ENCODE measurements at places on chromosomes 3 and 15. TPM values are rescaled to one million over a fixed set of nuclear protein-coding genes. Genes with fewer than 3 reads are reported as not detected.

DNA sequence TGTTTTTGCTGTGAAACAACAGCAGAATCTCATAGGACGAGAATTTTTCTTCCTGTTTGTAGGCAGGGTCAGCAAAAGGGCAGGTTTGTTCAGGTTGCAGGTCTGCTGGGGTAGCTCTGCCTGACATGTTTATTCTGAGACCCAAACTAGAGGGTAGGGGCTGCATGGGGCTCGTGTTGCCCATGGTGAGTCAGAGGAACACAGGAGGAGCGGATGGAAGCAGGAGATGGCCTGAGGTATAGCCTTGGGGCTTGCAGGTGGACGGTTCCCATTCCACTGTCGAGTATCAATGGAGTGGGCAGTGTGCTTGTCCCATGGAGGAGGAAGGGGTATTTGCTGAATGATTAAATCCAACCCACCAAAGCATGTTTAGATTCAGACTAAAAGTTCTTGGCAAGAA is 138.9 kb downstream of the APBA2 start:
- no peak for DNase-seq

DNA sequence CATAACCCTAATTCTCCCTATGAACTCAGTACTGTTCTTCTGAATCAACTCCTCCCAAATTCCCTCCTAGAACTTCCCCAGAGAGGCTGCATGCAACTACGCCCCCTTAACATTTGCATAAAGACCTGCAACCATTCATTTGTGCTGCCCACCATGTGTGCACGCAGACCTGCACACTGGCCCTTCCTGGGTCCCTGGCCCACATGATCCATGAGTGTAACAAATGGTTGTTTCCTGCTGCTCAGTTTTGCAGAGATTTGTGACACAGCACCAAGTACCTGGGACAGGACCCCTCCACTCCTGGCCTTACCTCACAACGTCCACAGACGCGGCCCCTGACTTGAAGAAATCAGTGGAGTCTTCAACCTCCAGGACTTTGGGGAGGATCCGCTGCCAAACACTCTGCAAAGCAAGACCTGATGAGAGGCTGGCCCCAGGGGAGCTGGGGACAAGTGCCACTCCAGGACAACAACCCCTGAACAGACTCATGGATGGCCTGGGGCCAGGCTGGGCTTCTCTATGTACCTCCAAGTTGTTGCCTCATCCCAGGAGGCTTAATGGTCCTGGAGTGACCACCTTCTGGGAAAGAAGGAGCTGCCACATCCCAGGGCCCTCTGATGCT is 33.8 kb downstream of the ALDH1L1 start:
- no peak for DNase-seq

TRPM1 gene
- not detected for total RNA-seq

OR5K2 gene
- not detected for total RNA-seq

- DNase-seq, result no peak
Measured at GRCh38 chr15:82848241-82848993, 39.0 kb downstream of the WHAMM start.

GRCh38 chr15:38148471-38148870 is 104.2 kb upstream of the SPRED1 start:
- DNase-seq, result no peak

DNA sequence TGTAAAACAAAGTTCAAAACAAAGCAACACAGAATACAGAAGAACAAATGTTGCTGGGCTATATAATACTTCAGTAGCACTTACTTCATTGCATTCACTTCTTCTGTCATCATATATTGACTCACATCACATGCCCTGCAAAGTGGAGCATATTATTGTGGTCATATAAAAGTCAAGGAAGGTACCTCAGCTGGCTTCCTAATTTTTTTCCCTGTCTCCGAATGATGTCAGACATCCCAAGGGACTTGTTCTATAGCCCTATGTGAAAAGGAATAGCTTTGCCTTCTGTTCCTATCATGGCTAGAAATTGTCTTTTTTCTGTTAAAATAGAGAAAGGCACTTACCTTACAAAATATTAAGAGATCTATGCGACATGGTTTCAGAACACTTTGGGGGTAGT is 109.4 kb downstream of the LRTM1 start:
- DNase-seq, result no peak

ZNF385D gene
- total RNA-seq, result 0.43 TPM

- DNase-seq, result no peak
Measured at GRCh38 chr3:59245300-59245858, 195.6 kb upstream of the CFAP20DC start.

- no peak for DNase-seq
Measured at GRCh38 chr3:64992530-64993285, 304.9 kb upstream of the ADAMTS9 start.

DNA sequence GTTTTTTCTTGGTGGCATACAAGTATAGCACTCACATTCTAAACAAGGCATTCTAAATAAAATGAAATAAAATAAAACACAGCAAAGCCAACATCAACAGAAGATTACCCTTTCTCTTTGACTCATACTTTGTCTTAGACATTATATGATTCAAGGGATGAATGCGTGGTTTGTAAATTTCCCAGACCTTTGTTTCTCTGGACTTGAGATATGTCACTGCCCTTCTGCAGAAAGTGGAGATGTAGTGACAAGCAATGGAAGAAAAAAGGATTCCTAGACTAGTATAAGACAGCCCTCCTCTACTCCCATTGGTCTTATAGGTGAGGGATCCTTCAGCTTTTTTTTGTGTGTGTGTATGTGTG is 22.4 kb downstream of the NANOGP8 start:
- no peak for DNase-seq

DNA sequence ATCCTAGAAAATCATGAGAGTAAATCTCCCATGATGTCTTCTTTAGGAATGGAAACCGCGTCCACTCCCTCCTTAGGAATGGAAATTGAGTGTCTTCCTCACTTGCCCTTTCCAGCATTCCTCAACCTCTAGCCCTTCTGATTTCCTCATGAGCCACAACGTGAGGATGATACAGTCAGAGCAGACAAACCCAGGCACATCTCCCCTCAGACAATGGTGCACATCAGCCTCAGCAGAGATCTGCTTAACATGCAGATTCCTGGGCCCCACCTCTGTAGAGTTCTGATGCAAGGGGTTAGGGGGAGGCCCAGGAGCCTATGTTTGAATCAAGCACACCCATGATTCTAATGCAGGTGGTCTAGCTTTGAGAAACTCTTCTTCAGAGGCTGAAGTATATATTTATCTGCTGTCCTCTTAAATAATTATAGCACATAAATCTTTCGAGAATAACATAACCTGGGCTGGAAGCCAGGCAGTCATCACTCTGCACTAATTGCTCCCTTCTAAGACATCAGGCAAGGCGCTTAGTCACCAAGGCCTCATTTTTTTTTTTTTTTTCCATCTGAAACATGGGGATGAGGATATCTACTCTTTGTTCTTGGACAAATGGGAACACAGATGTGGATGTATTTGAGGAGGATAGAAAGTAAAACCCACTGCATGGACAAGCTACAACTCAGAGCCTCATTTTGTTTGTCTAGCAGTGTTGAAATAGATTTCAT is 81.7 kb downstream of the PRICKLE2 start:
- DNase-seq, result no peak

GRCh38 chr3:44252332-44252959 is 10.8 kb downstream of the TOPAZ1 start:
- no peak for DNase-seq

DNA sequence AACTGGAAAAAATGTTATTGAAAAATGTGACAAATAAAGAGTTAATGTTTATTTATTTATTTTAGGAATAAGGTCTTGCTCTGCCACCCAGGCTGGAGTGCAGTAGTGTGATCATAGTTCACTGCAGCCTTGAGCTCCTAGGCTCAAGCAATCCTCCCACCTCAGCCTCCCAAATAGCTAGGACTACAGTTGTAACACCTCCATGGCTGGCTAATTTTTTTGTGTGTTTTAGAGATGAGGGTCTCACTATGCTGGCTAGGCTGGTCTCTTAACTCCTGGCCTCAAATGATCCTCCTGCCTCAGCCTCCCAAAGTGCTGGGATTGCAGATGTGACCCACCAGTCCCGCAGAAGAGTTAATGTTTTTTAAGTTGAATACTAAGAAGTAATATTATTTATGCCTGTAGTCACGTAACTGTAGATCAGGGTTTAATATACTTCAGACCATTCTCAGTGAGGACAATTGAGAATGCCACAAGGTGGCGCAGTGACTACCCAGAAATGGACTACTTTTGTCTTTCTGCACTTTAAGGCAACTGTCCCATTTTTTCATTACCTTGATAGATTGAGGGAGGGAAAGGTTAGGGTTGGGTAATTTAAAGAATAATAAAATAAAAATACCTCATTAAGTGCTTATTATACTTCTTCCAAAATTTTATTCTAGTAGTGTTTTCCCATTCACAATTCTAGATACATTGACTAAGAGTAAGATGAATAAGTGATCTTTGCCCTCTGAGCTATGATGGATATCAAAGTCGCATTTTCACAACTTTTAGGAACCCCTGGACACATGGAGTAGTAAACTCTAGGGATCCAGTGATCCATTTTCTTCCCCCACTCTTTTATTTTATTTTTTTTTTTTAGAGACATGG is 6.0 kb downstream of the MUC13 start:
- no peak for DNase-seq

GABRR3 gene
- not detected for total RNA-seq

DNA sequence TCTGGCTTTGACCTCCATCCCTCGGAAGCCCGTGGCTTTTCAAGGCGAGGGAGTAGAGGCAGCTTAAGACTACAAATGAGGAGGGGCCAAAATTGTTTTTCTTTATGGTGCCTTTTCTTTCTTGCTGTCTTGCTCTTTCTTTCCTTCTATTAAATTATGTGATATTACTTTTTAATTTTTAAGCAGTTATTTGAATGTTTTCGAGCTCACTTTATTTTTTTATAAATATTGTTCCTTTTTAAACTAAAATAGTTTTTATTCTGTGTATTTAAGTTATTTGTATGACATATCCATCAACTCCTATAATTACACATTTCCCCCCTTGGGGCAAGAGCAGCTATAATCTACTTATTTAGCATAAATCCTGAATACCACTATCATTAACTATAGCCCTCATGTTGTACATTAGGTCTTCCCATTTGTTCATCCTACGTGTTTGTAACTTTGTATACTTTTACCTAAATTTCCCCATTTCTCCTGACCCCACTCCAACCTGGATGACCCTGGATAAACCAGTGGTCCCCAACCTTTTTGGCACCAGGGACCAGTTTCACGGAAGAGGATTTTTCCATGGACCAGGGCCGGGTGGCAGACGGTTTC is 622 bp upstream of the PLSCR1 start:
- DNase-seq, result no peak

DNA sequence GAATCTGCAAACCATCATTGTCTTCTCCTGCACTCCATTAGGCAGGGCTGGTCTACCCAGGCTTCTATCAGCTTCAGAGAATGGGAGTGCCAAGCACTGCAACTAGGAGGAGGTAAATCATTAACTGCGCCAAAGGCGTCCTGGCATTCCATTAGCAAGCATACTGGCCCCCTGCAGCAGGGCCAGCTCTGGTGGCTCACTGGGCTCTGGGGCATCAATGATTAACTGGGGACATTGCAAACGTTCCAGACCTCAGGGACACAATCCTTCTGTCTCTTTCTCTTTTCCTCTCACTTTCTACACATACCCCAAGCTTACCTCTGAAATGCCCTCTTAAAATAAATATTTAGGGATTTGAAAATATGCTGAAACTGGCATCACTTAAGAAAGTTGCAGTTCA is 129.0 kb downstream of the MYLK start:
- DNase-seq, result peak; percentile 93

SLC15A2 gene
- 0.40 TPM for total RNA-seq

GRCh38 chr3:71618538-71618937 is 35.0 kb upstream of the FOXP1 start:
- no peak for DNase-seq

DNA sequence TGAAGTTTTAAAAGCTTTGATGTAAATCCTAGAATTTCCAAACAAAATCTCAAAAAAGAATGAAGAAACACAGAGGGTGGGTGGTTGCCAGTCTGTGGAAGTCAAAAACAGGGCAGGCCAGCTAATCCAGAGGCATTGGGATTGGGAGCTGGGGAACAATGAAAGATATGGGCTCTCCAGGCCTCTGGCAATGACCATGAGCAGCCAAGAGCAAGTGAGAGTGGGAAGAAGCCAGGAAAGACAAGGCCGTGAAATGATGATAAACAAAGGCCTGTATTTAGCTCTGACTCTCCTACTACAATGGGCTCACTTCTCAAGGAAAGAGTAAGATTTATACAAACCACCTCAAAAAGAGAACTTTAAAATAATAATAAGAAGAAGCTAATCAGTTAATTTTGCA is 248.5 kb downstream of the ZMAT3 start:
- DNase-seq, result no peak

TTC23 gene
- 11.4 TPM for total RNA-seq

DNA sequence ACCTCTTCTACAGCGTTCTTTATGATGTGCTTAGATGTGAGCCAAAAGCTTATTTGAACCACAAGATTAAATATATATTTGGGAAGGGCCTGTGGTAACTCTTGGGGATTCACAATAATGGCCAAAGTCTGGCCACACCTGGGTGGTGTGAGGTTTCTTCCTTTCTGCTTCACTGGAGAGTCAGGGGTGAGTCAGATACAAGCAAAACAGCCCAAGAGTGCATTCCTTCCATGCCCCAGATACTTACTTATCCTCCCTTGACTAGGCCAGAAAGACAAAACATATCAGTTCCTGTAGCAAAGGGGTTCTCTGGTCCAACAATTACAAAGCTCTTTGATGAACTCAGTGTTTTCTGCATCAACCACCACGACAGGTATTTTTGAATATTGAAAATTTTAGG is 941 bp downstream of the ZBED2 start:
- DNase-seq, result peak; percentile 88

DNA sequence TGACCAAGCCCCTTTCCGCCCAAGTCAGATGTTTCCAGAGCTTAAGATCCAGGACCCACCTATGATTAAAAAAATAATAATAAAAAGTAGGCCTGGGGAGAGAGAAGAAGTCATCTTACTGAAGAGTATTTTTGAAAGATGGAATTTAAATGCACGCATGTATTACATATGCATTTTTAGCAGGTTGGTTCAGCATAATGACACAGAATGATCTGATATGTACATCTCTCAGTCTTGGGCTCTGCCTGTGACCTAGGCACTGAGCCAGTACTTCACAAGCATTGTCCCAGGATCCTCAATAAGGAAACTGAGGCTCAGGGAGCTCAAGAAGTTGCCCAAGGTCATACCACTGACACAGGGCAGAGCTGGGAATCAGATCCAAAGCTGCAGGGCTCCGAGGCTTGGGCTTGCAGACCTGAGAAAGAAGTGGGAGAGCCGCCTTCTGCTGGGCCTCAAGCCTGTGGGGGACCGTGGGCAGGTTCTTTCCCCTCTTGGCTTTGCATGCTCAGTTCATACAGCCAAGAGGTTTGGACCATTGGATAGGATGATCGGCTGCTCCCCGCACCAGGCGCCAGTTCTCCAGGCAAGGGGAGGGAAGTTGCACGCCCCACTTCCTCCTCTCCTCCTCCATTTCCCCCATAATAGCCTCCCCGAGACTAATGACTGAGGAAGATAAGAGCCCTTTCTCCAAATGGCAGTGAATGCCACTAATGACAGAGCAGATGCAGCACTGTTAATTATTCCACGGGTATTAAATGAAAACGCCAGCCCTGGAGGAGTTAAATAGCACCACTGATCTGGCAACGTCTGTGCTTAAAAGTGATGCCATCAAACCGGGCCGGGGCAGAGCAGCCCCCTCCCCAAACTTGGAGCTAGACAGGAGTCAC is 6.9 kb downstream of the SLC6A1 start:
- no peak for DNase-seq

- no peak for DNase-seq
Measured at GRCh38 chr3:177430653-177431052, 233.4 kb upstream of the TBL1XR1 start.
